ENCODE measurements at places on chromosomes 5 and 9. TPM values are rescaled to one million over a fixed set of nuclear protein-coding genes. Genes with fewer than 3 reads are reported as not detected.

The ARSI gene
- 0.30 TPM for polyA plus RNA-seq

- no peak for DNase-seq
Measured at GRCh38 chr9:127136880-127137639, 14.6 kb upstream of the ANGPTL2 start.

DNA sequence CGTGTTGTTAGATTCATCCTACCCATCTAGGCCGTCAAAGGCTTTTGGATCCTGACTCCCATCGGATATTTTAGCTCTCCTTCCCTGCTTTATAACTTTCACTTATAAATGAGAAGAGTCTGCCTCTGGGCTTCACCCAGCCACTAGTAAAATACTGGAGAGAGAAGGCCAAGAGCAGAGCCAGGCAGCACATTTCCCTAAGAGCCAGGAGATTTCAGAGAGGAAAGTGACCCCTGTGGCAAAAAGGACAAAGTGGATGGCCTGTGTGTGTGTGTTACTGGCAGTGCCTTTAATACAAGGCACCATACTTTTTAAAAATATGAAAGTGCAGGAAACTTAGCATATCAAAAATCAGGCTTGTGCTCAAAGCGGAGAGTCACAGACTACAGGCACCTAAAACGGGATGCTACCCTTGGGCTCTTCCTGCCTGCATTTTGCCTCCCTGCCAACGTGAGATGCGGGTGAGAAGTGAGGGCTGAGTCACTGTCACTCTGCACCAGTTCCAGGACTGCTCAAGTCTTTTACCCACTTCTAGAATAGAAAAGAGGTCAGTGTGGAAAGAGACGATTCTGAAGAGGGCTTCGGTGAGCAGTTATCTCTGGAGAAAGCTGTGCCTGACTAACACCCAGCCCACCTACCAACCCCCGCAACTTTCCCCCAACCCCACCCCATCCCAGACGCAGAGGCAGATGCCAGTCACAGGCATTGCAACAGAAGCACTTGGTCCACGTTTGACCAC is 15.9 kb downstream of the NFIL3 start:
- DNase-seq = no peak

- no peak for DNase-seq
Measured at GRCh38 chr5:38263983-38264382, 5.6 kb downstream of the EGFLAM start.

The PHF24 gene
- polyA plus RNA-seq = 0.26 TPM

DNA sequence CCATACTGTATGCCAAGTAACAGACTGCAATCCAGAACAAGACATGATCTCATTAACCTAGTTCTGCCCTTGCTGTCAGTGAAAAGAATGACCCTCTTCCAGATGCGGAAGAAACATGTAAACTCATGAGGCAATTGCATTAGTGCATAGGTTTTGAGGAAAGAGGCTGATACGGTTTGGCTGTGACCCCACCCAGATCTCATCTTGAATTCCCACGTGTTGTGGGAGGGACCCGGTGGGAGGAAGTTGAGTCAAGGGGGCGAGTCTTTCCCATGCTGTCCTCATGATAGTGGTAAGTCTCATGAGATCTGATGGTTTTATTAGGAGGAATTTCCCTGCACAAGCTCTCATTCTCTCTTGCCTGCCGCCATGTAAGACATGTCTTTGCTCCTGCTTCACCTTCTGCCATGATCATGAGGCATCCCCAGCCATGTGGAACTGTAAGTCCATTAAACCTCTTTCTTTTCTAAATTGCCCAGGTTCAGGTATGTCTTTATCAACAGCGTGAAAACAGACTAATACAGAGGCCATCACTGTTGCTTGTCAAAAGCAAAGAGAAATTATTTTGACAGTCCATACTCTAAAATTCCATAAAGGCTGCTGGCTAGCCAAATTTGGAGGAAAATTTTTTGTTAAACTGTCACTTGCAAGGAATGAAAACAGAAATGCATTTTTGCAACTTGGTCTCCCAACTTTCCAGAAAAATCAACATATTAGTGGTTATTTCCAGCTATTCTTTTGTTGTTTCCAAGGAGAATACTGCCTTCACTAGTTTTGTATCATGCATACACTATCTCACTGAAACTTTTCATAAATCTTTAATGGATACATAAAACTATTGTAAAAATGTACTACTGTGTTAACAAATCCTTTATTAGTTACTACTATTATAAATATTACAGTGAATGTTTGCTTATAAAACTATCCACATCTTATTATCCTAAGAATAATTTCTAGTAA is 3.2 kb upstream of the ARL15 start:
- no peak for DNase-seq
